ENCODE measurements at places on chromosomes 1 and 21.

DNA sequence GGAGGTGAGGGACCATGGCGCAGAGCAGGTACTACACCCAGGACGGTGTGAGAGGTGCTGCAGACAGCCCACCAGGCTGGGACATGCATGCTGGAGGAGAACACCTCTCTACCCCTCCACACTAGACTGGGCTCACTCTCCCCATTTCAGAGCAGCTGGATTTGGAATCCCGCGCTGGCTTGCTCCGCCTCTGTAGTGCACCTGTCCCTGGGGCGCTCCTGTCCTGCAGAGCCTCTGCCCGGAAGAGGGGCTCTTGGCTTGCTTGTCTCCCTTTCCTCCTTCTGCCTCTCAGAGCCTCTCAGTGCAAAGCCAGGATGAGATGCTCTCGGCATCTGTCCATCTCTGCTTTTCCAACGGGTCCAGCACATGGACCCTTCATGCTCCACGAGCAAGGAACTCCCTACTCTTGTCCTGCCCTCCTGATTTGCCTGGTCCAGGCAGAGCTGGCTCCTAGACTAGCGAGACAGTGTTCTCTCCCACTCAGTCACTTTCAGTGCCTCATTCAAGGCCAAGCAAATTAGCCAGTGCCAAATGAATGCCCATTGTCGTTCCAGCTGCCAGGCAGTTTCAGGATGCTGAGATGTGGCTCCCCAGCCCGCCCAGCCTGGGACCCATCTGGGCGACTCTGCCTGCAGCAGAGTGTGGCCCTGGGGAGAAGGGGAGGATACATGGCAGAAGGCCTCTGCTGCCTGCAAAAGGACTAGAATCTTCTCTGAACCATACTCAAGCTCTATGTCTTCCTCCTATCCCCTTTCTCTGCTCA lies 33.7 kb downstream of the CDCA8 start:
- no peak for DNase-seq

DNA sequence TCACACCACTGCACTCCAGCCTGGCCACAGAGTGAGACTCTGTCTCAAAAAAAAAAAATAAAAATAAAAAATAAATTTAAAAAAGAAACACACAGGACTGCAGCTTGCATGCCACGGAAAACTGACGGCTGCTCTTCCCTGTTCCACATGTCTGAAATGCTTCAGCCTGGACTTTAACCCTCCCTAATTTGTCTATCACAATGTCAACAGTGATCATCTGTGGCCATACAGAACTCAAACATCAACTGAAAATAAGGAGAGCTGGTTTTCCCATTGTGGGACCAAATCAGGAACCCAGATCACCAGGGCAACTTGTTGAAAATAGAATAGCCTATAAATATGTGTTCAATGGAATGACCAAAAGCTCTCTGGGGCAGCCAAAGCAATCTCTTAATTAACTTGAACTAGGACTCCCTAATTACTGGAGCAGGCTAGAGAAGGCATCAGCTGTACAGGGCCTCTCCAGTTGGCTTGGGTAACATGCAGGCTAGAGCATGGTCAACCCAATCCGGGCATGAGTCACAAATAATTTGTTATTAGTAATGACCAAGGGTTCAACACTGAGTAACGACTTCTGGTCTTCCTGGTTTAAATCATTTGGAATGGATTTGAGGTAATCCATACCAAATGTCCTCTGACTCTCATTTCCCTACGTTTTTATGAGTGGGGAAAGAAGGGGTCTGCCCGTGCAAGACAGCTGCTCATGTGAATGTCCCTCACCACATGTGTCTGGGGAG lies 62.7 kb upstream of the KAZN start:
- no peak for DNase-seq

DNA sequence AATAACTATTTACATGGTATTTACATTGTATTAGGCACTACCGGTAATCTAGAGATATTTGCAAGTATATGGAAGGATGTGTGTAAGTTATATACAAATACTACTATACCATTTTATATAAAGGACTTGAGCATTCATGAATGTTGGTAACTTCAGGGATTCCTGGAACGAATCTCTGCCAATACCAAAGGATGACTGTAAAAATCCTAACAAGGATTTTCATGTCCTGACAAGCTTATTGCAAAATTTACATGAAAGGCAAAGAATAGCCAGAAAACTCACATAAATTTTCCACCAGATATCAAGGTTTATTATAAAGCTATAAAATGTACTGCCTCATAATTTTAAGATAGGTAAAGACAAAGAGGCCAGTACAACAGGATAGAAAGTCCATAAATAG lies 325.2 kb upstream of the NRIP1 start:
- no peak for DNase-seq

DNA sequence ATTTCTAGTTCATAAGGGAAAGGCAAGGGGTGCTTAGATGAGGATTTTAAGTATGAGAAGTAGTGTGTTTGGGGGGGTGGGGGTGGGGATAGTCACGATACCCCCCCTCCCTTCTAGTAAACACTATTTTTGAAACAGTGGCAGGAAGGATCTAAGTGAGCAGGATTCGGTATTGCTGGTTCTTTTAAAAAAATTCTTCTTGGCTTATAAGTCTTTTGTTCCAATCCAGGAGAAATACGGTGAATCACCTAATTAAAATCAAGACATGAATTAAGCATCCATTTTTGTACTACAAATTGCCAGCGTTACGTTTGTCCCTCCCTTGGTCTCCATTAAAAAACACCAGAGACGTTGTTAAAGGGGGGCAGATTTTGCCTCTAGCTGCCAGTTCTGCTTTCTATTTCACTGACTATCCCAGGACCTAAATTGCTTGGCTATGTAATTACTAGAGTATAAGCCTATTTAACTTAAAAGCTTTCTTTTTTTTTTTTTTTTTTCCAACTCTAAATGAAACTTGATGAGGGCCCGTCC lies 911 bp downstream of the LMO4 start:
- no peak for DNase-seq

- no peak for DNase-seq
Measured at GRCh38 chr1:233916706-233917105, 12.2 kb downstream of the SLC35F3 start.

- no peak for DNase-seq
Measured at GRCh38 chr1:167136191-167136614, 42.3 kb downstream of the STYXL2 start.

GRCh38 chr1:112937495-112937894 lies 18.5 kb downstream of the SLC16A1 start:
- DNase-seq, result no peak

All from activated naive CD4-positive, alpha-beta T cell treated with anti-CD3 and anti-CD28 coated beads, Interleukin-2, amount 50 U/mL, for 16 hours (primary cell).